ENCODE measurements at places on chromosomes 2 and 18.

DNA sequence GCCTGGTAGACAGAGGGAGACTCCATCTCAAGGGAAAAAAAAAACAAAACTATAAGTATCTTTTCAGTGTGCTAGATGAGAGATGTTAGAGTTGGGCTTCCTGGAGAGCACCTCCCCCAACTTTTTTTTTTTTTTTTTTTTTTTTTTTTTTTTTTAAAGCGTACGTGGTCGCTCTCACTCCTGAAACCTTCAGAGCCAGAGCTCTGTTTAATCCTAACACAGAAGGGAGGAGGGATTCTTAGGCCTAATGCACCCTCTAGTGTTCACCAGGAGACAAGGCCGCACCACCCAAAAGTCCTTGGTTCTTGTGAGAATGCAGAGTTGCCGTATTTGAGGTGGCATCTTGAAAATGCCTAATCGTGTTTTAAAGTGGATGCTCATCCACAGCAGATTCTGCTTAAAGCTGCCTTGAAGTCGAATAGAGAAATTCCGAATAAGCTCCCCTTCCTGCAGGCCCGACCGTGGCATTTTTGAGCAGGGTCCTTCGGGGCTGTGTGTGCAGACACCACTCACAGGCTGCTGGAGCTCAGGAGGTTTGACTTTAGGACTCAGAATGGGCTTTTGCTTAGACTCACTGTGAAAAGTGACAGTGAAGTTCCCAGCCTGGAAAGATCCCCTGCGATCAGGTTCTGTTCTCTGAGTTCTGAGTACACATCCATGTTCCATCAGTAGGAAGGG lies 252.6 kb downstream of the AGAP1 start:
- H3K4me1 ChIP-seq: peaks cover 3% of the 10 kb centered on the region
- peaks cover 3% of the 10 kb centered on the region for H3K36me3 ChIP-seq
- H3K4me3 ChIP-seq: no peak overlapping the region
- no peaks in the 10 kb centered on the region for H3K27me3 ChIP-seq

- peaks cover 1% of the 10 kb centered on the region for H3K36me3 ChIP-seq
- DNase-seq: no peak
- H3K4me3 ChIP-seq: no peak overlapping the region
These were observed 121.0 kb downstream of the MAP3K20 start for GRCh38 chr2:173196638-173197037.

- H3K27me3 ChIP-seq: no peaks in the 10 kb centered on the region
- peak; percentile 82 for DNase-seq
- no peaks in the 10 kb centered on the region for H3K36me3 ChIP-seq
- H3K27ac ChIP-seq: no peak overlapping the region
These were observed 6.0 kb upstream of the GLI2 start for GRCh38 chr2:120729406-120730399.

- H3K4me3 ChIP-seq: no peak overlapping the region
- peak overlapping the region; percentile 58 for H3K27ac ChIP-seq
These were observed 65.1 kb downstream of the CUL3 start for GRCh38 chr2:224520064-224520463.

DNA sequence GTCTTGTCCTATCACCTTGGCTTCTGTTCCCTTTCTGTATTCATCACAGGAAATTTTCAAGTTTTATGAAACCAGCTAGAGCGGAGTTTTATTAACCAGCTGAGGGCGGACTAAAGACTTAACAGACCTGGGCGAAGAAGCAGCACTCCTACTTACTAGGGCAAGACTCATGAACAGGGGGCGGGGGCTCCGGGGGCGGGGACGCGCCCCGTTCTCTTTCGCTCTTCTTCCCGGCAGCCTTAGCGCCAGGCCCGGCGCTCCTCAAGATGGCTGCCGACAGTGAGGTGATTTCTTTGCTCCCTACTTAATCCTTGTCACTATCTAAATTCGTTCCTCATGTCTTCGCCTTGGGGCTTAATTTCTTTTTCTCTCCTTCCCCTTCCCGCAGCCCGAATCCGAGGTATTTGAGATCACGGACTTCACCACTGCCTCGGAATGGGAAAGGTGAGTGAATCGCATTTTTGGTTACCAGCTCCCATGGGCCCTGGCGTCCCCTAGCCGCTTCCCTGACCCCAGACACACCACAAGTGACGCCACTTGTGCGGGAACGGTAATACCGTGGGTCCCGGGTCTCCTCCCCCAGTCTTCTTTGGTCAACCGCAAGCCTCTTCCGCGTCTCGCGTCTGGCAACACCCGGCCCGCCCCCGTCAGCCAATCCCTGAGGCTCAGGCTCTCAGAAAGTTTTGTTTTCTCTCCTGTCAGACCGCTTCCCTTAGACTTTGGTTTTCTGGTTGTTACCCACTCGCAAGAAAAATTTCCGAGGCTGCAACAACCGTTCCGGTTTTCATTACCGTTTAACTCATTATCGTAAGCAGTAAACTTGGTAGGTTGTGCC lies at the start of gene RAB3GAP1:
Gene RAB3GAP1 (plus strand): TSS at position 251 of the 835 bp plus-strand sequence. CDS start 16 bp downstream, at position 267.
- peak; percentile 83 for DNase-seq
- peaks cover 3% of the 10 kb centered on the region for H3K4me1 ChIP-seq
- H3K4me3 ChIP-seq: peak within 1 kb of the TSS; percentile 96
- no peaks in the 10 kb centered on the region for H3K27me3 ChIP-seq
- H3K36me3 ChIP-seq: no peaks in the 10 kb centered on the region
- H3K27ac ChIP-seq: peak within 1 kb of the TSS; percentile 98

GRCh38 chr2:30694286-30695055 lies 112.8 kb downstream of the CAPN13 start:
- peak; percentile 33 for DNase-seq
- H3K4me3 ChIP-seq: no peak overlapping the region
- no peaks in the 10 kb centered on the region for H3K4me1 ChIP-seq
- H3K27me3 ChIP-seq: no peaks in the 10 kb centered on the region
- no peak overlapping the region for H3K27ac ChIP-seq

DNA sequence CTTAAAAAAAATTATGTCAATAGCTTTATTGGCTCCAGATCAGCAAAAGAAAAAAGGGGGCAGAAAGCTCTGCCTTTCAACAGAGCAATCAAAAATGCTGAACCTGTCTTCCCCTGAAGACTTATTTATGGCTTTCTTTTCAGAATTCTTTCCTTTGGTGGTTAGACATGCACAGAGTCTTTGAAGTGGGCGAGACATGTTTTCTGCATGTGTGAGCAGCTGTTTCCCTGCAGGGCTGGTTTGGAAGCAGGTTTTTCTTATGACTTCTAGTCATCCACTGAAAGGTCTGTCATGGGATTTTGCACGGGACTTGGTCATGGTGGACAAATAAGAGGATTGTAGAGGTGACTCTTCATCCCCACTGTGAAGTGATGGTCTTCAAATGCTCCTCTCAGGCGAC lies 160.3 kb downstream of the VAPA start:
- no peak overlapping the region for H3K27ac ChIP-seq
- H3K4me3 ChIP-seq: no peak overlapping the region
- H3K4me1 ChIP-seq: peaks cover 2% of the 10 kb centered on the region
- no peaks in the 10 kb centered on the region for H3K27me3 ChIP-seq
- no peaks in the 10 kb centered on the region for H3K36me3 ChIP-seq
- DNase-seq: no peak

- H3K27ac ChIP-seq: no peak overlapping the region
- H3K4me3 ChIP-seq: no peak overlapping the region
- peak; percentile 61 for DNase-seq
- H3K36me3 ChIP-seq: no peaks in the 10 kb centered on the region
- no peaks in the 10 kb centered on the region for H3K4me1 ChIP-seq
These were observed 29.2 kb upstream of the TEX44 start for GRCh38 chr2:231563378-231563961.

GRCh38 chr2:120656273-120656950 lies 79.3 kb upstream of the GLI2 start:
- H3K4me1 ChIP-seq: no peaks in the 10 kb centered on the region
- no peaks in the 10 kb centered on the region for H3K36me3 ChIP-seq
- DNase-seq: peak; percentile 63
- H3K27me3 ChIP-seq: peaks cover 13% of the 10 kb centered on the region

DNA sequence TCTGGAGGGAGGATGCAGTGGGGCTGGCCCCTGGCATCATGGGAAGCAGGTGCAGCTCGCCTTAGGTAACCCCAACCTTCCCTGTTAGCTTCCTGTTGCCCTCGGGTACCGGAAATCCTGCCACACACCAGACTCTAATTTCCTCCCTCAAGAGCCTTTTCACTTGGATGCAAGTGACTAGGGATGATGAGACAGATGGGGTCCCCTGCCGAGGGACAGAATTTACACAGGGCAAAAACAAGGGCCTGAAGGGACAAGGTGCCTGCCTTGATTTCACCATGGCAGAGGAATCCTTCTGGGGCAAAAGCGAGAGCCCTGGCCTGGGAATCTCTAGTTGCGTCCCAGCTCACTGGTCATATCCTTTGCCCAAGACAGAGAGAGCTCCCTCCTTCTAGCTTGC lies 263.1 kb downstream of the LOXHD1 start:
- no peaks in the 10 kb centered on the region for H3K27me3 ChIP-seq
- H3K4me3 ChIP-seq: no peak overlapping the region
- H3K27ac ChIP-seq: no peak overlapping the region

- H3K27ac ChIP-seq: no peak overlapping the region
- peaks cover 2% of the 10 kb centered on the region for H3K4me1 ChIP-seq
- peaks cover 41% of the 10 kb centered on the region for H3K36me3 ChIP-seq
- no peaks in the 10 kb centered on the region for H3K27me3 ChIP-seq
These were observed 108.4 kb upstream of the MCFD2 start for GRCh38 chr2:47024046-47024445.

- no peak overlapping the region for H3K27ac ChIP-seq
- no peaks in the 10 kb centered on the region for H3K4me1 ChIP-seq
- H3K4me3 ChIP-seq: no peak overlapping the region
- no peaks in the 10 kb centered on the region for H3K36me3 ChIP-seq
- H3K27me3 ChIP-seq: peaks cover 8% of the 10 kb centered on the region
These were observed 44.1 kb upstream of the IGFBP2 start for GRCh38 chr2:216588861-216589710.

DNA sequence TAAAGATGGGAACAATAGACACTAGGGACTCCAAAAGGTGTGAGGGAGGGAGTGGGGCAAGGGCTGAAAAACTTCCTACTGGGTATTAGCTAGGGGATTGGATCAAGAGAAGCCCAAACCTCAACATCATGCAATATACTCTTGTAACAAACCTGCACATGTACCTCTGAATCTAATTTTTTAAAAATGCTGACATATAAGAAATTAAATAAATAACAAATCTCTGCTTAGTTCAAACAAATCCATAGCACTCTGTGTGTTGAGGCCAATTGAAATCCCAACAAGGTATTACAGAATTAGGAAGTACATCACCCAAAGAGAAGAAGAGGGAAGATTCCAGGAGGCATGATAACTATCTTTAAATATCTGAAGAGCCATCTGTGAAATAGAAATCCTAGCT lies 55.4 kb upstream of the CDH20 start:
- H3K27ac ChIP-seq: no peak overlapping the region
- DNase-seq: no peak
- no peaks in the 10 kb centered on the region for H3K27me3 ChIP-seq
- no peak overlapping the region for H3K4me3 ChIP-seq

- no peak overlapping the region for H3K4me3 ChIP-seq
- peak; percentile 82 for DNase-seq
- no peaks in the 10 kb centered on the region for H3K36me3 ChIP-seq
These were observed 29.4 kb downstream of the SPRED2 start for GRCh38 chr2:65402780-65403528.

DNA sequence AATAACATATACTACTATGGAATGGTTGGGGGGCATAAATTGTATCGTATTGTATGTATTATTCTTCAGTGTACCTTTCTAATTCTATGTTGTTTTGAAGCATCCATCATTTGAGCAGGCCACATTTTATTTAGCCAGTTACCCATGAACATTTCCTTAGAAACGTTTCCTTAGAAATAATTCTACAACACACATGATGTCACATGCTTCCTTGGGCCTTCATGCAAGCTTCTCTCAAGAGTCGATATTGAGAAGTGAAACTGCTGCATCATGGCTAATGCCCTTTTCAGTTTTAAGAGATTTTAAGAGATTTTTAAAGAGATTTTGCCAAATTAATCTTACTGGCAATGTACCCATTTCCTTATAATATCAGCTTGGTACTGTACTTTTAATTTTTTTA lies 63.9 kb downstream of the ALPK2 start:
- no peak for DNase-seq
- no peak overlapping the region for H3K4me3 ChIP-seq
- H3K27me3 ChIP-seq: no peaks in the 10 kb centered on the region
- peaks cover 10% of the 10 kb centered on the region for H3K4me1 ChIP-seq
- H3K36me3 ChIP-seq: no peaks in the 10 kb centered on the region

GRCh38 chr2:42834161-42834560 lies 41.8 kb upstream of the HAAO start:
- H3K27ac ChIP-seq: no peak overlapping the region
- peaks cover 3% of the 10 kb centered on the region for H3K4me1 ChIP-seq
- no peak for DNase-seq
- H3K4me3 ChIP-seq: no peak overlapping the region
- no peaks in the 10 kb centered on the region for H3K36me3 ChIP-seq

DNA sequence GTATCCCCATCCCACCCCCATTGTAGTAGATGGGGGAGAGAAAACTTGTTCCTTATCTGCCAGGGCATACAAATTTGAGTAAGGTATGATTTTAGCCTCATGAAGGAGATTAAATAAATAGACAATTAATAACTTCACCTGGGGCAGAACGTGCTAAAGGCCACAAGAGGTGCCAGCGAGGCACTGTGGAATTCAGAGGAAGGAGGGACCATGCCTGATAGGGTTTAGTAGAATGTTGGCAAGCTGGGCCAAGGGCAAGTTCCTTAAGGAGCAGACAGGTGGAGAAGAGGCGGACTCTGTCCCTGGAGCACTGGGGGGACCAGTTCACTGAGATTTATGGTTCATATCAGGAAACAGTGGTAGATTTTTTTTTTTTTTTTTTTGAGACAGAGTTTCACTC lies 22.5 kb downstream of the STAMBP start:
- no peak overlapping the region for H3K4me3 ChIP-seq
- peaks cover 7% of the 10 kb centered on the region for H3K4me1 ChIP-seq
- DNase-seq: no peak
- H3K27me3 ChIP-seq: no peaks in the 10 kb centered on the region

DNA sequence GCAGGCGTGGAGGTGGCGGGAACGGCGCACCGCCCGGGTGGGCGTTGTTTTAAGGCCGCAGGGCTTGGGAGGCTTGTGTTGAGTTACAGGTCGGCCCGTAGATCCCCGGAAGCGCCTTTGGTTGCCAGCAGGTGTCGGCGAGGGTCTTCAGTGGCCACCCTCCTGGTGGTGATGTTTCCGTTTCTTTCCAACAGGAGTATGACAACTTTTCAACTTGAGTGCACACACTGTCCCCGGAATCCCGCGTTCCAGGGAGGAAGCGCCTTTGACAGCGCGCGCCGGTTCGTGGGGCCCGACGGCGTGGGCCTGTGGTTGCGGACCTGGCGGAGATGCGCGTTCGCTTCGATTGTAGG lies 1.0 kb upstream of the HDAC4 start:
- peaks cover 2% of the 10 kb centered on the region for H3K4me1 ChIP-seq
- no peak for DNase-seq
- no peaks in the 10 kb centered on the region for H3K27me3 ChIP-seq
- H3K4me3 ChIP-seq: peak overlapping the region; percentile 84
- no peaks in the 10 kb centered on the region for H3K36me3 ChIP-seq
- peak overlapping the region; percentile 100 for H3K27ac ChIP-seq

Measured in fibroblast of lung (primary cell).